Keratinocyte (primary cell): ENCODE measurements at places on chromosomes 1 and 21. TPM values are rescaled to one million over a fixed set of nuclear protein-coding genes. Genes with fewer than 3 reads are reported as not detected.

EFCAB14 gene
- 47.8 to 61.8 TPM (median 59.9 TPM) in 3 replicates for polyA plus RNA-seq

PUM1 gene
- 64.0 to 86.4 TPM (median 68.6 TPM) in 3 replicates for polyA plus RNA-seq

AKNAD1 gene
- 4.6 to 6.9 TPM (median 5.1 TPM) in 3 replicates for polyA plus RNA-seq

DNA sequence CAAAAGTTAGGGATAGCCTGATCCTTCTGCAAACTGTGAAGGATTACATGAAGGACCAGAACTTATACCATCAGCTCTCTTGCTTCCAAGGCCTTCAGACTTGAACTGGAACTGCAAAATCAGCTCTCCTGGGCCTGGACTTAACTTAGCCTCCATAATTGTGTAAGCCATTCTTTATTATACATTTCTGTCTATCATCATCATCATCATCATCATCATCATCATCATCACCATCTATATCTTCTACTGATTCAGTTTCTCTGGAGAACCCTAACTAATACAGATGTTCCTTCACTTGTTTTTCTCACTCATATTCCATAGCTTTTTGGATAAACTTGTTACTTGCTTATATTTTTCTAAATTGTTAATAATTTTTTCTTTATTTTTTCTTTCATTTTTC lies 50.0 kb downstream of the PAPPA2 start:
- DNase-seq = no peak

DNA sequence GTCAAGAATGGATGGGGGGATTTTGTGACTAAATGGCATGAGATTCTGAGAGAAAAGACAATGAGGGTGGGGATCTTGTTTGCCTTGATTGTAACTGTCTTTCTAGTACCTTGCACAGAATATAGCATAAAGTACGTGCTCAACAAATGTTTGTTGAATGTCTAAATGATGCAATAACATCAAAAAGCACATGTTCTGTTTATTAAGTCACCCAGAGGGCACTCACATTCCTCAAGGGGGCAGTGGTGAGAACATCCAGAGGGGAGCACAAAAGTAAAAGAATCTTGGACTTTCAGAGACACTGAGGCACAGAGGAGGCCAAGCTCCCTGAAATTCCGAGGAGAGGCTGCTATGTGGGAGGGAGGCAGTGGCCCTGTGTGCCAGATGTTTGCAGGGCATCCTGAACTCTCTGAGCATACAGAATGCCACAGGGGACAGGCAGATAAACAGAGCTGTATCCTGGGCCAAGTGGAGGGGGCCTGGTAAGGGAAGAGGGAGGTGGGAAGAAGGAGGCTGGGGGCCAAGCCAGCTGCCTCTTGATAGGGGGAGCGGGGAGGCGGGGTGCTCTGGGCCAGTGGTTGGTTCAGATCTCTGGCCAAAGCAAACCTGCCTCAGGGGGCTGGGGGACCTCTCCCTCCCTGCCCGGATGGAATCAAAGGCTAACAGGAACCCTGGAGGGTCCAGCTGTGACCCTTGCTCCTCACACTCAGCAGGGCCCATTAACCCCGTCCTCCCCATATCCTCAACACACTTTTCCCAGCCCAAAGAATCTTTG lies 6.5 kb upstream of the ATP1A2 start:
- DNase-seq = no peak

- no peak for DNase-seq
Measured at GRCh38 chr1:232456714-232457113, 173.2 kb downstream of the SIPA1L2 start.

DNA sequence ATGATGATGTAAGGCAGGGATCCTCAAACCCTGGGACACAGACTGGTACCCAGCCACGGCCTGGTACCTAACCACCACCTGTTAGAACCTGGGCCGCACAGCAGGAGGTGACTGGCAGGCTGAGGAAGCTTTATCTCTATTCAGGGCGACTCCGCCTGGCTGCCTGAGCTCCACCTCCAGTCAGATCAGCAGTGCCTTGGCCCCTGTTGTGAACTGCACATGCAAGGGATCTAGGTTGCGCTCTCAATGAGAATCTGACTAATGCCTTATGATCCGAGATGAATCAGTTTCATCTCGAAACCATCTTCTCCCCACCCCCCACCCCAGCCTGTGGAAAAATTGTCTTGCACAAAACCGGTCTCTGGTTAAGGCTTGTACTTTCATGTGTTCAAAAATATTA lies 4.2 kb downstream of the RNPC3 start:
- no peak for DNase-seq
